ENCODE measurements at places on chromosomes 2 and 18.

DNA sequence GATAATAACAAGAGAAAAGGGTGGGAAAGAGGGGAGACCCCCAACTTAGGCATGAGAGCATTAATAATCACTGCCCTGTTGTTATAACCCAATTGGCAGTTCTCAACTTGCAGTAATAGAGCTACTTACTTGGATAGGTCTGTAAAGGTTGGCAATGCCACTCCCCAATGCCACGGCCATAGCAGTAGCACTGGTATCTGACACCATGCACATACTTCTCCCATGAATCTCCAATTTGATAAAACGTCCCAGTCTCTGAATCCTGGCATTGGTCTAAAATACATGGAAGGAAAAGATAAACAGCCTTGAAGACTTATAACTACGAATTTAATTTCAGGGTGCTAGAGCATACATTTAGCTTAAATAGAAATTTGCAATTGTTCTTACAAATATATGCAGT, 16.8 kb downstream of the FN1 start:
- no peak for DNase-seq

DNA sequence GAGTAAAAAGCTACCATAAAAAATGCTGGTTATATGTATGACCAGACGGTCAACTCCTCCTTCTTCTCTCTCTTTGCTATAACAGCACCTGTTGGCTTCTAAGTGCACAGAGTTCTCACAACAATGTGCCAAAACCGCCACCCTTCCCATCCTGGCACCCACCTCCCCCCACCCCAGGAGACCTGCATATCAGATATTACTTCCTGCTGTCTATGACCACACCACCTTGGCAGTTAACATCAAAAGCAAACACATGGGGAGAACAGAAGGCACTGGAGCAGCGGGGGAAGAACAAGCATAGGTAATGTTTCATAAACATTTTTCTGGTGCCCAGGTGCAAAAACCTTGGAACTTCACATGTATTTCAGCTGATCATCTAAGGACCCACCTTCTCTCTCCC, 15.5 kb downstream of the SPRED2 start:
- no peak for DNase-seq

DNA sequence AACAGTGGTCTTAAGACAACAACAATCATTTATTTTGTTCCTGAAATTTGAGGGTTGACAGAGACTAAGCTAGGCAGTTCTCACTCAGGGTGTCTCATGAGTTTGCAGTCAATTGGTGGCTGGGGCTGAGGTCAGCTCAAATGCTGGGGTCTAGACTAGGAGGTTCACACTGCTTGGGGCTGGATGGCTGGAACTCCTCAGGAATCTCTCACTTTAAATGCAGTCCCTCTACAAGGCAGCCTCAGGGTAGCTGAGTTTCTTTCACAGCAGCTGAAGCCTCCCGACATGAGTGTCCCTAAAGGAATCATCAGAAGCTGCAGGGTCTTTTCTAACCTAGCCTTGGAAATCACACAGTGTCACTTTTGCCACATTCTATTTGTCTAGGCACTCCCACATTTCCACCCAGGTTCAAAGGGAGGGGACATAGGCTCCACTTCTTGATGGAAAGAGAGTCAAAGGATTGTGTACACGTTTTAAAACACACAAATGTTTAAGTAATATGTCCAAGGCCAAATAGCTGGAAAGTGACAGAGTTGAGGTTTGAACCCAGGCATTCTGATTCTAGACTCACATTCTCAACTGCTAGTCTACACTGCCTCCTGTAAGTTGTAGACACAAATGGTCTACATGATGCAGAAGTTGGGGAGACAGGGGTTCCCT, 133.8 kb downstream of the ZFP36L2 start:
- DNase-seq: no peak

DNA sequence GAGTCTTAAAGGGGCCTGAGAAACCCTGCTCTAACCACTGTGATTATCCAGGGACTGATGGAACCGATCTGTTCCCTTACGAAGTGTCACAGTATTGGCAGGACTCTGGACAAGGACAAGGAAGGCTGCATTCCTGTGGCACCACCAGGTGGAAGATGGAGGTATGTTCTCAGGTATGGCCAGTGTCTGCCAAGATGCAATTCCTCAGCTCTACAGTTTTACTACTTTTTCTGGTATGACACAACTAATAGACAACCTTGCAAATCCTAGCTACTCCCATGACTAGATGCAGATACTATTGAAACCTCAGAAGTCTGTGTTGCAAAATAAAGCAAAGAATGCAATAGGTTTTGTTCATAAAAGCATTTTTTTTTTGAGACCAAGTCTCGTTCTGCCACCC, 14.6 kb downstream of the RAB31 start:
- peak; percentile 55 for DNase-seq

- DNase-seq: no peak
Observed at GRCh38 chr2:63092857-63093256, 42.2 kb downstream of the OTX1 start.
